K562 (cell line): ENCODE measurements at places on chromosomes 16 and 17. TPM values are rescaled to one million over a fixed set of nuclear protein-coding genes. Genes with fewer than 3 reads are reported as not detected.

DNA sequence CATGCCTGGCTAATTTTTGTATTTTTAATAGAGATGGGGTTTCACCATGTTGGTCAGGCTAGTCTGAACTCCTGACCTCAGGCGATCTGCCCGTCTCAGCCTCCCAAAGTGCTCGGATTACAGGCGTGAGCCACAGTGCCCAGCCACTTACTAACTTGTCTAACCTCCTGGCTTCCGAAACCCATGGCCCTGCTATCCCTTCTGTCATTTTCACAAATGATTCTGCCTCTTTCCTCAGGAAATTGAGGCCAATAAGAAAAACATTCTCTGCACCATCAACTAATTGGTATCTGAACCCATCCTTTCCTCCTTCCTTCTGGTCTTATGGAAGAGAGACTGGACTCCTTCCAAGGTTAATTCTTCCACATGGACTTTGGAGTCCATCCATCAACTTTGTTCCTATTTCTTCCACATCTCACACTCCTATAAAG, 27.9 kb upstream of the TNRC6A start:
- H3K27me3 ChIP-seq: peaks cover 4% of the 10 kb centered on the region
- no peak for DNase-seq
- no peak overlapping the region for H3K27ac ChIP-seq
- H3K36me3 ChIP-seq: no peaks in the 10 kb centered on the region
- peaks cover 6% of the 10 kb centered on the region; the same call in 2 of the 3 replicates for H3K4me1 ChIP-seq

DNA sequence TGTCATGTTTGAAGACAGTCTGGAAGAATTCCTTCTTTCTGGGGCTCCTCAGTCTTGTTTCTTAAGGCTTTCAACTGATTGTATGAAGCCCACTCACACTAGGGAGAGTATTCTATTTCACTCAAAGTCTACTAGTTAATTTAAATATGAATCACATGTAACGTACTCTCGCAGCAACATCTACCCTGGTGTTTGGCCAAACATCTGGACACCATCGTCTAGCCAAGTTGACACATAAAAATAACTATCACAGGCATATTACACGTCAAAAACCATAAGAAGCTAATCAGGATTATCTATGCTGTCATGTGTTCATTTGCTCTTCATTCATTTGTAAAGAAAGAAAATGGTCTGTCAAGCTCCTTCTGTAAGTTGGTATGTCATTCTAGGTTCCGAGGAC, 787.4 kb downstream of the KCNJ2 start:
- no peak overlapping the region for H3K27ac ChIP-seq
- H3K4me3 ChIP-seq: no peak overlapping the region
- H3K27me3 ChIP-seq: no peaks in the 10 kb centered on the region
- no peaks in the 10 kb centered on the region for H3K36me3 ChIP-seq
- DNase-seq: no peak
- H3K4me1 ChIP-seq: no peaks in the 10 kb centered on the region

- no peak for DNase-seq
- no peak overlapping the region for H3K4me3 ChIP-seq
- peaks cover 76% of the 10 kb centered on the region for H3K27me3 ChIP-seq
- no peaks in the 10 kb centered on the region; the same call in 1 of the 2 replicates for H3K4me1 ChIP-seq
Measured at GRCh38 chr17:846901-847843, 65.0 kb downstream of the MRM3 start.

The HBQ1 gene
- total RNA-seq: 89.7 and 102 TPM in 2 replicates

- no peaks in the 10 kb centered on the region for H3K27me3 ChIP-seq
- DNase-seq: peak; percentile 68
- H3K36me3 ChIP-seq: peaks cover 47% of the 10 kb centered on the region; the same call in 1 of the 3 replicates
- H3K4me3 ChIP-seq: no peak overlapping the region
Measured at GRCh38 chr16:67542464-67542863, 13.8 kb downstream of the RIPOR1 start.

- no peak overlapping the region for H3K4me3 ChIP-seq
- no peaks in the 10 kb centered on the region for H3K27me3 ChIP-seq
- no peak for DNase-seq
- no peak overlapping the region for H3K27ac ChIP-seq
- H3K4me1 ChIP-seq: peaks cover 7% of the 10 kb centered on the region
Measured at GRCh38 chr17:19327031-19327783, 35.3 kb downstream of the B9D1 start.

The TLCD3B gene
- 0.20 and 0.22 TPM in 2 replicates for total RNA-seq

- peaks cover 68% of the 10 kb centered on the region; the same call in 1 of the 3 replicates for H3K36me3 ChIP-seq
- H3K4me1 ChIP-seq: peaks cover 2% of the 10 kb centered on the region; the same call in 2 of the 3 replicates
- no peak for DNase-seq
- no peak overlapping the region; the same call in 2 of the 3 replicates for H3K27ac ChIP-seq
Measured at GRCh38 chr16:534856-535445, 7.4 kb downstream of the CAPN15 start.

The FSCN2 gene
- not detected in 2 replicates for total RNA-seq

- DNase-seq: peak; percentile 27
- peaks cover 80% of the 10 kb centered on the region for H3K36me3 ChIP-seq
- no peaks in the 10 kb centered on the region for H3K27me3 ChIP-seq
- peaks cover 24% of the 10 kb centered on the region for H3K4me1 ChIP-seq
- H3K4me3 ChIP-seq: no peak overlapping the region
Measured at GRCh38 chr16:57795431-57795878, 6.8 kb downstream of the KIFC3 start.

DNA sequence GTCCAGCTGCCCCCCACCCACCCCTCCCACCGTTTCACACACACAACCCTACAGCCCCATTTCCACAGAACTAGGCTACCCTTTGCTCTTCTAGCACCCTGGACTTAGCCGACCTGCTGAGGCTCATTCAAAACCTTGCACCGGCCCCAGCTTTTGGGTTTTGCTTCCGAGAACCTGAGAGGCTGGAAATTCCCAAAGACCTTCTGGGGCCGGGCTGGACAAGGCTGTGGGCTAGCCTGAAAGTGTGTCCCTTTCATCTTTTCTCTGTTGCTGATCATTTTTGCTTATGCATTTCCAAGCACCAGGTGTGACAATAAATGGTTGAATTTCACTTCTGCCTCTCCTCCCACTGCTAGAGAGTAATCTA, 139.0 kb downstream of the DNAH9 start:
- no peaks in the 10 kb centered on the region for H3K27me3 ChIP-seq
- no peak overlapping the region for H3K4me3 ChIP-seq
- no peaks in the 10 kb centered on the region for H3K36me3 ChIP-seq

DNA sequence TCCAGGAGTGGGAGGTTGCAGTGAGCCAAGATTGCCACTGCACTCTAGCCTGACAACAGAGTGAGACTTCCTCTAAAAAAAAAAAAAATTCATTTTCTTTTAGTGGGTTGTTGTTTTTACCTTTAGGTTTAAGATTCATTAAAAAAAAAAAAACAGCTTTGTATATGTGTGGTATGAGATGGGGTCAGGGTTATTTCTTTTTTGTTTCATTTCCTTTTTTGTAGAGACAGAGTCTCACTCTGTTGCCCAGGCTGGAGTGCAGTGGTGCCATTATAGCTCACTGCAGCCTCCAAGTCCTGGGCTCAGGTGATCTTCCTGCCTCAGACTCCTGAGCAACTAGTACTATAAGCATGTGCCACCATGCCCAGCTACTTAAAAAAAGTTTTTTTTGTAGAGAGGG, 47.0 kb downstream of the BCAS3 start:
- H3K27me3 ChIP-seq: peaks cover 14% of the 10 kb centered on the region; the same call in 1 of the 2 replicates
- H3K4me1 ChIP-seq: no peaks in the 10 kb centered on the region
- H3K27ac ChIP-seq: no peak overlapping the region
- H3K36me3 ChIP-seq: no peaks in the 10 kb centered on the region

The MFSD11 gene
- total RNA-seq: 24.5 and 26.2 TPM in 2 replicates

- H3K27ac ChIP-seq: no peak overlapping the region
- peaks cover 3% of the 10 kb centered on the region; the same call in 2 of the 3 replicates for H3K4me1 ChIP-seq
- no peak overlapping the region for H3K4me3 ChIP-seq
- peaks cover 76% of the 10 kb centered on the region for H3K36me3 ChIP-seq
- no peak for DNase-seq
- no peaks in the 10 kb centered on the region for H3K27me3 ChIP-seq
Measured at GRCh38 chr17:30249460-30249859, 14.0 kb upstream of the SLC6A4 start.

The CRISPLD2 gene
- 0.22 and 0.24 TPM in 2 replicates for total RNA-seq

- H3K4me1 ChIP-seq: peaks cover 7% of the 10 kb centered on the region; the same call in 2 of the 3 replicates
- H3K27ac ChIP-seq: no peak overlapping the region
- H3K36me3 ChIP-seq: no peaks in the 10 kb centered on the region
- no peaks in the 10 kb centered on the region for H3K27me3 ChIP-seq
- H3K4me3 ChIP-seq: no peak overlapping the region
Measured at GRCh38 chr16:30490210-30490609, 17.7 kb downstream of the ITGAL start.

The OR3A3 gene
- not detected in 2 replicates for total RNA-seq

The CYB5B gene
- total RNA-seq: 103 and 107 TPM in 2 replicates
